ENCODE measurements at places on chromosomes 3 and 15.

DNA sequence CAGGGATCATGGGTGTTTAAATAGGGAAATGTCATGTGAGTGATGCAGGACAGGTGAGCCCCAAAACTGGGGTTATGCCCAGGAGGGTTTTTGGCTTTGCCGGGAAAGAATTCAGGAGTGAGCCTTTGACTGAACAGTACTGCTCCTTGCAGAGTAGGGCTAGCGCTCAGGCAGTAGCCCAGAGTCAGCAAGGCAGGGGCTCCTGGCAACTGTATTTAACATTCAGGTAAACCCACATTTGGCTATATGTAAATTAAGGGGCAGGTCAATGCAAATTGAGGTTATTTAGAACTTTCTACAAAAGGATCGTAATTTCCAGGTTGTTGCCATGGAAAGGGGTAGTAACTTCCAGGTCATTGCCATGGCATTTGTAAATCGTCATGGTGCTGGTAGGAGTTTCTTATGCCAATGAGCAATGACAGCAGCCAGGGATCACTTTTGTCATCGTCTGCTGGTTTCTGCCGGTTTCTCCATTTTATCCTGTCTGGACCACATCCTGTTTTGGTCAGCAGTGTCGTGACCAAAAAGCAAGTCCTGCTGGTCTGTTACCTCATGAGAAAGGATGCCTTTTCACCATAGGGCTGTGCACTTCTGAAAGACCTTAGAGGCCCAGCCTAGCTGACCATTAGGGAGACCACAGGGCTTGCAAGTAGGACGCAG lies 24.3 kb downstream of the MTHFS start:
- DNase-seq: peak; percentile 55

GRCh38 chr15:78208887-78209645 lies 25.3 kb downstream of the ACSBG1 start:
- DNase-seq: no peak

GRCh38 chr15:77083381-77084160 lies 12.7 kb upstream of the TSPAN3 start:
- peak; percentile 63 for DNase-seq

DNA sequence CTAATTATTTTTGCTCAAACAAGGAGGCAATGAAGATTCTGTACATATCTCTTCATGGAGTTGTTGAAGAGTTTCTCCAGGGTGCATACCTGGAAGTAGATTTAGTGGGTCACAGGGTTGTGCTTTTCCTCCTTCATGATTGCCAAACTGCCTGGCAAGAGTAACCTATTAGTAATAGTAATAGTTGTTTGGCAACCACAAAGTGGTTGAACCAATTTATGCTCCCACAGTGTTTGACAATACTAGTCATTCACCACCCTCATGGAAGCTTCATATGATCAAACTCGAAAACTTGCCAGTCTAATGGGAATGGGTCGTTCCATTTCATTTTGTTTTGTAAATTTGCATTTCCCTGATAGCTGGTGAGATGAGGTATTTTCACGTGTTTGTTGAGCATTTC lies 57.8 kb downstream of the TLE3 start:
- no peak for DNase-seq

DNA sequence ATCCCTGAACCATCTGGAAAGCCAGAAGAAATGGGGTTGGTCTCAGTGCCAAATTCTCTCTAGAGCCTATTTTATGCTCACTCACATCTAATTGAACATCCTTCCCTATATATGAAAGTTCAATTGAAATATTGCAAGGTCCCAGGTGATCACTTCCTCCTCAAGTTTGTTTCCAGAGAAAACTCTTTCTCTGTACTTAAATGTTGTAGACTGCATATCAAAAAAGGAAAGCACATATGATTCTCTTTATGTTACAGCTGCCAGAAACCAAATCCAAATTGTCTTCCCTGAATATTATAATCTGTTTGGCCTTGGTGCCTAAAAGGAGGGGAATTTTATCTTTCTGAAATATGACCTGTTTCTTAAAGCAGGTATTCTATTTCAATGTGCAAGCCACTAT lies 93.3 kb downstream of the SHOX2 start:
- DNase-seq: no peak

All from CD4-positive, alpha-beta memory T cell (primary cell).